ENCODE measurements at places on chromosomes 4 and X.

DNA sequence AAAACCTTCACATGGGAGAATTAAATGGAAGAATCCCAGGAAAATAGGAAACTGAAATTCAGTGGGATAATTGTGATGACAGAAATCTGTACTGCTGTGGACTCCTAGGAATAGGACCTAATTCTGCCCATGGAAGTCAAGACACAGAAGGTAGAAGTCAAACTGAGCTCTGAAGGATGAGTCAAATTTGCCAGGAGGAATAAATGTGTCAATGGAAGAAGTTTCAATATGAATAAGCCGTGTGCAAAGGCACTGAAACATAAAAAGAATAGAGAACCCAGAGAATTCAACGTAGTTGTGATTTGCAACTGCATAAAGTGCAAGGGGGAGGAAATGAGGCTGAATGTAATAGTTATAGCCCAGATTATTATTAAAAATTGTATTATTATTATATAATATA lies 11.6 kb downstream of the ENAM start:
- DNase-seq = no peak

- no peak for DNase-seq
These were observed 157.0 kb downstream of the TMEM164 start for GRCh38 chrX:110159865-110160264.

DNA sequence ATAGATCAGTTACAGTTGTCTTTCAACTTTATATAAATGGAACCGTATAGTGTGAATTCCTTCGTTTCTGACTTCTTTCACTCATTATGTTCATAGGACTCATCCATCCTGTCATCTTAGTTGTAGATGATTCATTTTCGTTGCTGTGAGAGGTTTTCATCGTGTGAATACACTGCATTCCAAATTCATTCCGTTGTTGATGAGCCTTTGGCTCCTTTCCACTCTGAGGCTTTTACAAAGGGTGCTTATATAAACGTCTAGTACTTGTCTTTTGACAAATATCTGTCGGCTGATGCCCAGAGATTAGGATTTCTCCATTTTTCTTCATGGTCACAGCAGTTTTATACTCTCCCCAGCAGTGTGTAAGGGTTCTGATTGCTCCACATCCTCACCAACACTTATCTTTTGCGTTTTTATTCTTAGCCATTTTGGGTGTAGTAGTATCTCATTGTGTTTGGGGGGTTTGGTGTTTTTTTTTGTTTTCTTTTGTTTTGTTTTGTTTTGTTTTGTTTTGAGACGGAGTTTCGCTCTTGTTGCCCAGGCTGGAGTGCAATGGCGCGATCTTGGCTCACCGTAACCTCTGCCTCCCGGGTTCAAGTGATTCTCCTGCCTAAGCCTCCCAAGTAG lies 48.6 kb downstream of the LRP2BP start:
- DNase-seq = no peak

DNA sequence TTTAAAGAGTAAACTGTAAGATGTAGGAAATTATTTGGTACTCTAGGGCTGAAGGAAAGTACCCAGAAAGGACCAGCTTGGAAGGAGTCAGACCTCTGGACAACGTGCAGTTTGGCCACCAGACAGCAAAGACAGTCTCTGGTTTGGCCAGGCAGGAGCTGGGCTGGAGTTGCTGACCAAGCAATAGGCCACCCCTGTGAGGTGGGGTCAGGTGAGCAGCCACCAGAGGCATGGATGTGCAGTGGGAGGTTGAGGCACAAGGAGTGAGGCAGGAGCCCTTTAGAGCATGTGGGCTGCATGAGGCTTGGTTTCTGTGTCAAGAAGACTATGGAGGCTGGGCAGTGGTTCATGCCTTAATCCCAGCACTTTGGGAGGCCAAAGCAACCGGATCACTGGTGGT lies 17.7 kb upstream of the MRFAP1 start:
- DNase-seq = no peak

GRCh38 chr4:89427782-89428181 lies 120.2 kb upstream of the GPRIN3 start:
- no peak for DNase-seq

- DNase-seq = no peak
These were observed 22.8 kb upstream of the MAP7D3 start for GRCh38 chrX:136273986-136274385.
